Activated CD4-positive, alpha-beta T cell treated with anti-CD3 and anti-CD28 coated beads for 4 hours (primary cell): ENCODE measurements at places on chromosomes 6 and 20.

GRCh38 chr6:13841936-13842335 lies 27.6 kb upstream of the MCUR1 start:
- no peak for DNase-seq

DNA sequence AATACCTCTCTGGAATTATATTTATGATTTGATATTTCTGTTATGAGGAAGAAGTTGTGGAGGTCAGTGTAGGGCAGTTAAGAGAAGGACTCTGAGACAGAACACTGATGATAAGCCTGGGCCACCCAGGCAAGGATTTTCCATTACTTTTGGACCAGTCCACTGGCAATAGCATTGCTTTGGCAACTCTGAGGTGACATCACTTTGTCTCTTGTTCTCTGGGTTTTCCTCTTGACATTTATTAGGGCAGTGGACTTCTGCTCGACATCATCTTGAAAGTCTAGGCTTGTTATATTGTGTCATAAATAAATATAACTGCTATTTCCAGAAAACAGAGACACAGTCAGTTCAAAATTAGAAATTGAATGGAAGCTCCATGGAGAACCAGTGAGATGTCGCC lies 268.0 kb downstream of the SMOC2 start:
- DNase-seq: no peak

DNA sequence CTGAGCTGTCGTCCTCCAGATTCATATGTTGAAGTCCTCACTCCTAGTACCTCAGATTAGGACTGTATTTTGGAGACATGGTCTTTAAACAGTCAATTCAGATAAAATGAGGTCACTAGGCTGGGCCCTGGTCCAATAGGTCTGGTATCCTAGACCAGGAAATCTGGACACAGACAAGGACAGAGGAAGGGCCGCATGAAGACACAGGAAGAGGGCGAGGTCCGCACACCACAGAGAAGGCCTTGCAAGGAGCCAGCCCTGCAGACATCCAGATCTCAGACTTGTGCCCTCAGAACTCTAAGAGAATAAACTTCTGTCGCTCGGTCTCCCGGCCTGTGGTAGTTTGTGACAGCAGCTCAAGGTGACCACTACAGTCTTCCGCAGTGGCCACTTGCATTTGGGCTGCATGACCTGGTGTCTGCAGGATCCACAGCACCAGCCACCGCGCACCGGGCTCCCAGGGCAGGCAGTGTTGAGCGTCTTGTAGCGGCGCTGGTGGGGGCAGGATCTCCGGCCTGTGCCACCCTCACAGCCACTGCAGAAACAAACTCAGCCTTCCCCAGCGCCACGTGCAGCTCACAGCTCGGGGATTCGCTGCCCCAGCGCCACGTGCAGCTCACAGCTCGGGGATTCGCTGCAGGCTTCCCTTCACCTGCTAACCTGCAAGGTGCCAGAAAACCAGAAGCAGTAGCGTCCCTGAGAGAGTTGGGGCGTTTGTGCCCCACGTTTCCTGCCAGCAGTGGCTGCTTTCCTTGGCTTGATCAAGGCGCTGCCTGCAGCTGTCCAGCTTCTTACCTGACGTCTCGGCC lies 6.0 kb upstream of the RBM38 start:
- DNase-seq: no peak

DNA sequence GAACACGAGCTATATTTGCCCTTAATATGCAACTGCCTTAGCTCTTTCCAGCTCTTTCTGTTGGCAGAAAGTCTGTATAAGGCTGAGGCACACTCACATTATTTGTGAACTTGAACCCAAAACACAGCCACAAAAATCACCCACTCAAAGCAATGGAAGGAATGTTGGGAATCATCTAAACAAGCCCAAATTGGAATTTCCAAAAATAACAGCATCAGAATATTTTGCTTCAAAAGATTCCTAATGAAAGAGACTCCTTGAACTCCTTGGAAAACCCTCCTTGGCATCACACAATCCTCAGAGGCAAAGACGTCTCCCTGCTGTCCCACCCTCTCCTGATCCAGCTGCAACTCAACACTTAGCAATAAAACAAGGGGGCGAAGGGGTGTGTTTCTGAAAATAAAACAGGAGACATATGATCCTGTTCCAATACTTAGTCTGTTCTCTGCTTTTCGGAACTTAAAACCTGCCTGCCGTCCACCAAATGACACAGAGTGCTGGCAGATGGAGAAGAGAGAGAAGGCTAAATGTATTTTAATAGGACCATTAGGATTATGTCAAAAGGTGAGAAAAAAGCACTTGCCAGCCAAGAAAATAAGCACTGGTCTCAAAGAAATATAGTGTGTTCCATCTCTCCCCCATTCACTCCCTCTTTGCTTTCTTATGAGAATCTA lies 320.7 kb upstream of the JARID2 start:
- DNase-seq: no peak

DNA sequence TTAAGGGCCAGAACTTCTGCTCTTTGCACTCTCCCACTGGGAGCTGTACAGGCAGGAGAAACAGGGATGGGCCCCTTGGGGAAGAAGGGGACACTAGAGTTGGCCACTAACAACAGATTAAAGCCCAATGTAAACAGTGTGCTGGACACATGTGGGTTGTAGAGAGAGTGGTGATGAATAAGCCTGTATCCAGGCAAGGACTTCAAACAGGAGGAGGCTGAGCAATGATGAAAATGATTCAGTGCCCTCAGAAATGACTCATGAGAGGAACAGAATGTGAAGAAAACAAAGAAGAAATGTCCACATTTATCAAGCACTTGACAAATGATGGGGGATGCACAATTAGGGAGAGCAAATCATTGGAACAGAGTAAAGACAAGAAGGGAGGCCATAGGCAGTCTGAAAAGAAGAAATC lies 242.3 kb downstream of the TBX18 start:
- no peak for DNase-seq

DNA sequence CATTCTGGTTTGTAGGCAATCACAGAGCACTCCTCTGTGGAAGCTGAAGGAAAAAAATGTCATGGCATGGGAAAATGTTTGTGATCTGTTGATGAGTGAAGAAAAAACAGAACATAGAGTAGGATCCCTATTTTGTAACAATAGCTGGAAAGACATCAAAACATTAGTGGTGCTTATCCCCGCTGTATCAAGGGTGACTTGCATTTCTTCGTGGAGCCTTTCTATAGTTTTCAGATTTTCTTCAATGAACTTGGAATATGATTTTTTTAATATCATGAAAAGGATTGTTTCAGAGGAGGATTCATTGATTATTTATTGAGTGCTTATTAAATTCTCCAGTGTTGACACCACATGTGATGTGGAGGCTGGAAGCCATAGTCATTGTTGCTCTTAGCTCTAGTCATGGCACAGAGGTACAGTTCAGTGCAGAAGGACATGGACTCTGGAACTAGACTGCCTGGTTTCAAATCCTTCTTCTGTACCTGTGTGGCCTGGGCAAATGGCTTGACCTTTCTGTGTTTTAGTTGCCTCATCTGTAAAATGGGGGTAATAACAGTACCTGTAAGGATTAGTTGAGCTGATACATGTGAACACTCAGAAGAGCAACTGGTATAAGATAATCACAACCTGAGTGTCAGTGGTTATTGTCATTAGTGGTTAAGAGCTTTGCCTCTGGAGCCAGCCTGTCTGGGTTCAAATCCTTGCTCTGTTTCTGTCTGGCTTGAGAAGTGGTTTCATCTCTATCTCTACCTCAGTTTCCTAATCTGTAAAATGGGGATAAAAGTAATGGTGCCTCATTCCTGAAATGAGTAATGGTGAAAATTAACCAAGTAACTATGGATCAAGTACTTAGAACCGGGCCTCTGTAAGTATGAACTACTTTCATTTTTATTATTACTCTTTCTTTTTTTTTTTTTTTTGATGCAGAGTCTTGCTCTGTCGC lies 14.7 kb upstream of the CDKN1A start:
- DNase-seq: no peak

DNA sequence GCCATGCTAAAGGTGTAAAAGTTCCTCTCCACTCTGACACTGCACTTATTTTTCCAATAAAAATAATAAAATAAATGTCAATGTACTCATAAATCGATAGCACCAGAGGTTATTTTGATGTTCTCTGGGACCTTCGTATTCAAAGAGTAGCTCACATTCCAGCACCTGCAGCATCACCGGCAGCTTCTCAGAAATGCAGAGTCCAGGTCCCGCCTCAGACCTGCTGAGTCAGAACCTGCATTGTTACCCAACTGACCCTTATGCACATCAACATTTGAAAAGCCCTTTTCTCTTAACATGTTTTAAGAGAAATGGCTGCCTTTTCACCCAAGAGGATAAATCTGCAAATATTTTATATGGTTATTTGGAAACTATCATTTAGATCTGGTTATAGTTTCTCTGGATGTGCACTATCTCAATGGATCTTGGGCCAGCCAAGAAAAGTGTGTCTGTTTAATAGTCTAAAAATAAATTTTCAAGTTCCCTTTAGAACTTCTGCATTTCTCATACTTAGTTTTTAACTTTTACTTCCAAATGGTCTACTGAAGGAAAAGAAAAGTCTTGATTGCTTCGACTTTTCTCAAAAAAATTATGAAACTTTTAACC lies 216.2 kb upstream of the PRDM1 start:
- DNase-seq: no peak

- no peak for DNase-seq
These were observed 6.9 kb upstream of the KIF16B start for GRCh38 chr20:16580147-16580546.

DNA sequence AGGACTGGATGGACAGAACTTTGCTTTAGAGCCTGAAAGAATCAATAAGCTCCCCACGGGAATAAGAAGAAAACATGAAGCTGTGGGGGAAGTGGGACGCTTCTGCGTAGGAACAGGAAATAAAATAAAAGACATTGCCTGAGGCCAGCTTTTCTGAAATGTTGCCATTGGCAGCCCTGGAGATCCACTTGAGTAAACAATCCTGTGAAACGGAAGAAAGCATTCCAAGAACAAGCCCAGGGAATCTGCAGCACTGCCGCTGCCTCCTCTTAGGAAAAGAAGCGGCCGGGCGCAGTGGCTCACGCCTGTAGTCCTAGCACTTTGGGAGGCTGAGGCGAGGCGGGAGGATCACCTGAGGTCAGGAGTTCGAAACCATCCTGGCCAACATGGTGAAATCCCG lies 182.3 kb upstream of the RALGAPA2 start:
- DNase-seq: no peak

GRCh38 chr6:133499662-133500061 lies 258.5 kb downstream of the EYA4 start:
- no peak for DNase-seq

GRCh38 chr6:112634376-112634775 lies 287.2 kb downstream of the RFPL4B start:
- no peak for DNase-seq

DNA sequence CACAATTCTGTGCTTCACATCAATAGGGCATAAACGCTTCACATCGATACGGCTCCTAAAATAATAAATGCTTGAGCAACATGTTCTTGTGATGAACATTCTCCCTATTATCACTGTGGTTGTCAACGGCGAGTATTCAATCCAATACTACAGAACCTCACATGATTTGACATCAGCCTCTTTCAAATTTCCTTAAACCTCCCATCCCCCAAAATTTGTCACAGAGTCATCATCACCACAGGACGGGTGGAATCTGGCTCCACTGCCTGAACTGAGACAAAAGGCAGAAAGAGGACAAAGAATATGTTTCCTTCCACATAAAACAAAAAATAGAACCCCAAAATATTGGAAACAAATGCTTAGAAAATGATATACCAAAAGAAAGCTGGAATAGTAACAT lies 7.3 kb downstream of the THEMIS start:
- DNase-seq: no peak

DNA sequence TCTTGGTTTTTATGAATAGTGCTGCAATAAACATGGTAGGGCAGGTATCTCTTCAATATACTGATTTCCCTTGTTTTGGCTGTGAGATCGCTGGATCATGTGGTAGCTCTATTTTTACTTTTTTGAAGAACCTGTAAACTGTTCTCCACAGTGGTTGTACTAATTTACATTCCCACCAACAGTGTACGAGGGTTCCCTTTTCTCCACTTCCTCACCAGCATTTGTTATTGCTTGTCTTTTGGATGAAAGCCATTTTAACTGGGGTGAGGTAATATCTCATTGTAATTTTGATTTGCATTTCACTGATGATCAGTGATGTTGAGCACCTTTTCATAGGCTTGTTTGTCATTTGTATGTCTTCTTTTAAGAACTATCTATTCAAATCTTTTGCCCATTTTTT lies 8.0 kb upstream of the ARG1 start:
- DNase-seq: no peak

DNA sequence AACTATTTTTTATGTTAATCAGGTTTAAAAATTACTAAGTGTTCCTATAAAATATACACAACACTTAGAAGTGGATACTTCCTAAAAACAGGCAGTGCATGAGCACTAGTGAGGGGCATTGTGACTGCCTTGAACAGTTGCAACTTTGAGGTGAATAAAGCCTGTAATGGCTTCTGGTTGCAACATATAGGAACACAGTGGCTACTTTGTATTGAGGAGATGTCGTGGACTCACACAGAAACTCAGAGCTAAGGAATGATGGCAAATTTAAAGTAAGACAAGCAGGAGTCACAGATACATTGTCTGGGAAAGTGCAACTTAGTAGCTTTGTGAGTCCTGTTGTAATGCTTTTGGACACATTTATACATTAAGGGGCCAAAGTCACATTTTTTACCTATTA lies 861 bp upstream of the HLA-A start:
- no peak for DNase-seq

- no peak for DNase-seq
These were observed 269.6 kb downstream of the ARID1B start for GRCh38 chr6:157046776-157047175.

DNA sequence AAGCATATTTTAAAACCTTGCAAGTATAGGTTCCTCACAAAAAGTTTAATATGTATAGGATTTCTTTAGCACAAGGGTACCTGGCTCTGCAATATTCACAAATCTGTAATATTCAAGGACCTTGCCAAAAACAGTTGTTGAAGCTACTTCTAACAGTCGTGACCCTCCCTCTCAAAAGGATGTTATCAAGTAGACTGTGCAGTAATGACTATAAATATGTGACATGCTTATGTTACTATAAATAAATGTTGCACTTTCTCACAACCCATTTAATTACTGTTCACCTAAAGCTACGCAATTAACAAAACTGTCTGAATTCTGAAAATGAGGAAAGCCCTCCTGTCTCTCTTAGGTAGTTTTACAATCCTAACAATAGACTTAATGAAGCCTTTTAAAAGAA lies 41.8 kb downstream of the FYN start:
- DNase-seq: no peak

- DNase-seq: no peak
These were observed 42.9 kb downstream of the BCAS4 start for GRCh38 chr20:50837532-50838321.
